Cerebellar cortex (tissue), 1 donor: ENCODE measurements at places on chromosomes 5 and 9.
A peak's percentile ranks its signal among the peaks of the same experiment; 100 is the strongest.

GRCh38 chr5:91499943-91500531, 116.9 kb upstream of the ARRDC3 start:
- DNase-seq, result peak; percentile 56

GRCh38 chr5:107670932-107671741, at the start of gene EFNA5:
EFNA5 (minus strand) TSS chr5:107670937.
- peak; percentile 38 for DNase-seq

- no peak for DNase-seq
These were observed 62.6 kb downstream of the PPARGC1B start for GRCh38 chr5:149792540-149793255.

- DNase-seq, result no peak
These were observed 23.2 kb upstream of the TERT start for GRCh38 chr5:1317921-1318565.

GRCh38 chr5:160921-161802, 30.1 kb upstream of the LRRC14B start:
- no peak for DNase-seq

DNA sequence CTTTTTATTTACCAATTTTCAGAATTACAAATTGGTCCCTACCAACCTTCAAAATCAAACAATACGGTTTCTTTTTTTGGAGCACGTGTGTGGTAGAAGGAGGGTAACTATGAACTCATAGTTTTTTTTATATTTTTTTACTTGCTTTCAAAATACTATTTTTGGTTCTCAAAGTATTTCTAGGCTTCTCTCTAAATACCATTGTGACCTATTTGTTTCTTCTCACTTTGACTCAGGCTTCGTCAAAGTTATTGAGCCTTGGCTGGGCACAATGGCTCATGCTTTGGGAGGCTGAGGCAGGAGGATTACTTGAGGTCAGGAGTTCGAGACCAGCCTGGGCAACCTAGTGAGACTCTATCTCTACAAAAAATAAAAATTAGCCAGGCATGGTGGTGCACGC, 11.6 kb upstream of the KIF27 start:
- no peak for DNase-seq

DNA sequence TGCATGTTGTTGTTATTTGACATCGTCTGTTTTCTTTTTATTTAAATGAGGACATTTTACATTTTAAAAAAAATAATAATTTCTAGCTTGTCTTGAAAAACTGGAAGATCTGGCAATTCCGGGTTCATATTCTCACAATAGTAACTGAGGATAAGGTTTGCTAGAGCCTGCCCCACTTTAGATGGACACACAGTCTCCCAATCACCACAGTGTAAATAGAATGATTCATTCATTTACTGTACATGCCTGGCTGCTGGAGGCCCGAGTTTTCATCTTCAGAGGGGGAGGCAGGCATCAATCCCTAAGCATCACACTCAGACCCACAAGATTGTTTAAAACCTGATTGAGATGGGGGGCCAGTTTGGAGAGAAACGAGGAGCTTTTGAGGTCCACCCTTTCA, 2039.7 kb upstream of the WWC1 start:
- DNase-seq, result no peak

- DNase-seq, result peak; percentile 42
These were observed 114.2 kb upstream of the CACNA1B start for GRCh38 chr9:137763271-137763955.
